ENCODE measurements at places on chromosomes 1 and 21.

DNA sequence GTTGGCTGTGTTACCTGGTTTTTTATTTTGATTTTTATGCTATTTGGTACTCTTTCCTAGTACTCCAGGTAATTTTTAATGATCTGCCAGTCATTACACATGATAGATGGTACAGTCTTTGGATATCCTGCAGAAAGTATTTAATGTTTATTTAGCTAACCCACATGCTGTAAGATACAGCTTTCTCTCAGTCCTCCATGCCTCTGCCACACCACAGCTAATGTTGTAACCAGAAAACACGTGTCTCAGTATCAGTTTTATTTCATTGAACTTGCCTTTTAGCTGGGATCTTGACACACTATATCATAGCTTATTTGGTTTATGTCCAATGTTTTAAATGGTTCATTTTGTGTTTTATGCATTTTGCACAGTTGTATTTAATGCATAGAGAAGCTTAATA lies 1648.4 kb downstream of the KCNT2 start:
- DNase-seq: peak; percentile 18

- no peak for DNase-seq
Measured at GRCh38 chr1:38818175-38818976, 41.2 kb downstream of the RRAGC start.

GRCh38 chr1:56094168-56094567 lies 485.2 kb downstream of the PLPP3 start:
- DNase-seq: no peak

GRCh38 chr21:39633770-39634181 lies 21.0 kb downstream of the B3GALT5 start:
- peak; percentile 98 for DNase-seq

- peak; percentile 65 for DNase-seq
Measured at GRCh38 chr1:205504311-205505075, at the start of gene CDK18. CDK18 (plus strand) TSS chr1:205504669; CDS start chr1:205523168, 18,499 bp downstream.
